ENCODE measurements at places on chromosomes 3 and 15.

DNA sequence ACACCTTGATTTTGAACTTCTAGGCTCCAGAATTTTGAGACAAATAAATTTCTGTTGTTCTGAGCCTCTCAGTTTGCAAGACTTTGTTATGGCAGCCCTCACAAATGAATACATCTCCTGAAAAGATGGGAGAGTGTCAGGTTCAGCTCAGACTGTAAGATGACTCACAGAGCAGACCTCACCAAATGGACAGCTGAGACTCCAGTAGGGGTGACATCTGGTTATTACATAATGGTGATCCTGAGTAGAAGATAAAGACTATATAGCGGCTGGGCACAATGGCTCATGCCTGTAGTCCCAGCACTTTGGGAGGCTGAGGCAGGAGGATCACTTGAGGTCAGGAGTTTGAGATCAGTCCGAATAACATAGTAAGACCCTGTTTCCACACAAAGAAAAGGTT lies 26.2 kb upstream of the MTMR14 start:
- no peak for DNase-seq

GRCh38 chr3:177831361-177831760 lies 634.1 kb upstream of the TBL1XR1 start:
- no peak for DNase-seq

- no peak for DNase-seq
These were observed 53.1 kb downstream of the FAM98B start for GRCh38 chr15:38506997-38507396.

DNA sequence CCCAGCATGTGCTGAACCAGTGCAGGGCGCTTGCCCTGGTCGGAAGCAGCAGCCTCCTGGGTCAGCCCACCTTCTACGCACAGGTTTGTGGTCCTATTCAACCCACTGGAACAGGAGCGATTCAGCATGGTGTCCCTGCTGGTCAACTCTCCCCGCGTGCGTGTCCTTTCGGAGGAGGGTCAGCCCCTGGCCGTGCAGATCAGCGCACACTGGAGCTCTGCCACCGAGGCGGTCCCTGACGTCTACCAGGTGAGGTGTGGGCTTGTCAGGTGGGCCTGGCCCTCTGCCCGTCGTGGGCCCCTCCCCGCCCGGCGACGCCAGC lies 8.2 kb downstream of the MAN2A2 start:
- no peak for DNase-seq

DNA sequence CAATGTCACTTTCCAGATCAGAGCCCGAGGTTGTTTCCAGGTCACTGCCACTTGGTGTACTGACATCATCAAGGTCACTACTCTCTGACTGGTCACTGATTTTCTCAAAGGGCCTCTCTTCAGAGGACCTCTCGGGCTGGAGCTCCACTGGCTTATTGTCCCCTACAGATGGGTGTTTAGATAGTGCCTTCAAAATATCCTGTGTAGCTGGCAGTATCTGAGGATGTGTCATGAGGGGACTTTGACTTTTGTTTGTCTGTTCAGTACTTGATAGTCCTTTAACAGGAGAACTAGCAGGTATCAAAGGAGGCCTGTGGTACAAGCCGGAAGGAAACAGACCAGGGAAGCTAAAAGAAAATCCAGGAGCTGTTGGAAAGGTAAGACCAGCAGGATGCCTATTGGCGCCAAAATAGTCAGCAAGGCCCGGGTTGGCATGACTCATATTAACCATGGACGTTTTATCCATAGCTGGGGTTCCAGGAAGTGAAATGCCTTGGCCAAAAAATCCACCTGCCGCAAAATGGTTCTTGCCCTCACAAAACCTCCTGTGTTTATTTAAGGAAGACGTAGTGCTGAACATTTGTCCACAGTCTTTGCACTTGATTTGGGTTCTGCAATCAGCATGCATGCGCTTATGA lies 547.3 kb downstream of the MECOM start:
- no peak for DNase-seq

Data from T-cell (primary cell).